ENCODE measurements at places on chromosomes 5 and 9.

GRCh38 chr5:149913436-149914419 lies 30.9 kb downstream of the PDE6A start:
- no peak for DNase-seq

DNA sequence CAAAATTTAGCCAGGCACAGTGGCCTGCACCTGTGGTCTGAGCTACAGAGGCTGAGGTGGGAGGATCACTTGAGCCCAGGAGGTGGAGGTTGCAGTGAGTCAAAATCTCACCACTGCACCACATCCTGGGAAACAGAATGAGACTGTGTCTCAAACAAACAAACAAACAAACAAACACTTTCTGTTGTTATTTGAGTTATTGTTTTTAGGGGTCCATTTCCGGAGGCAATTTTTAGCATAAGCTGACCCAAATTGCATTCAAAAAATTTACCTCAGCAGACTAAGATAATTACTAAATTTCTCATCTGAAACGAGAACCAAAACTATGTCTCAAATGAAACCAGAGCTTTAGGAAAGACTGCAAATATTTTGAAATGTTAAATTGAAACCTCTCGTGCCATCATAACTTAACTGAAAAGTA lies 1485.1 kb downstream of the EFNA5 start:
- DNase-seq: no peak

- no peak for DNase-seq
Observed at GRCh38 chr5:78308703-78309102, 14.2 kb upstream of the AP3B1 start.

DNA sequence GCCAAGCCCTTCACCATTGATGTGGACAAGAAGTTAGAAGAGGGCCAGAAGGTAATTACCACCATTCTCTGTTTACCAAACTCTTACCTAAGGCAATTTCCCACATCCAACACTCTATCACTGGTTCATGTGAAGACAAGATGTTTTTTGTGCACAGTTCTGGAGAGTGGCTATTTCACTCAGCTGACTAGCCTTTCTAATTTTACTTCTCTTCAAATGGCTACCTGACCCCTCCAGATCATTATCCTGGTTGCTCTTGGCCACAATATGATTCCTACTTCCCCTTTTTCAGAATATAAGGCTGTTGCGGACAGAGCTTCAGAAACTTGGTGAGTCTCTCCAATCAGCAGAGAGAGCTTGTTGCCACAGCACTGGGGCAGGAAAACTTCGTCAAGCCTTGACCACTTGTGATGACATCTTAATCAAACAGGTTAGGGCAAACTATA lies 7.1 kb downstream of the KIF20A start:
- DNase-seq: peak; percentile 3

DNA sequence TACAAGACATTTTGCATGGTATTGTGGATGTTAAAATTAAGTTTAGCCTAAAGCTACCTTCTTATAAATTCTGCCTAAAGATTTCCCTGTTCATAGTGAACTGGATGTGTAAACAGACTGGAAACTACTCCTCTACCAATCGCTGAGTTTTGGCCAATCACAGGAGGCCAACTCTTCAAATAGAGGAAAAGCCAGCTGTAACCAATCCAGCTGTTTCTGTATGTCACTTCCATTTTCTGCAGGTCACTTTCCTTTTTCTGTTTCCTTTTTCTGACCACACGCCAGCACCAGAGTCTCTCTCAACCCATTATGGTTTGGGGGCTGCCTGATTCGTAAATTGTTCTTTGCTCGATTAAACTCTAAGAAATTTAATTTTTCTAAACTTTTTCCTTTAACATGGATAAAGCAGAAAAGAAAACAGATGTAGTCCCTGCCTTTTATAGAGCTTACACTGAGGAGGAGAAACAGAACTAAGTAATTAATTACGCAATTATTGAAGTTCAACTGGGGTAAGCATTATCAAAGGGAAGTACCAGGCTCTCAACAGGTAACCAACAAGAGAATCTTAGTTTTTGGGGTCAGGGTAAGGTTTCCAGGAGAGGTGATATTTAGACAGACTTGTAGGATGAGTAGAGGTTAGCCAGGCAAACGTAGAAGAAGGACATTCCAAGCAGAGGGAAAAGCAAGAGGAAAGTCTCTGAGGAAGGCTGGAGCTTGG lies 27.7 kb downstream of the RANBP3L start:
- DNase-seq: peak; percentile 44

DNA sequence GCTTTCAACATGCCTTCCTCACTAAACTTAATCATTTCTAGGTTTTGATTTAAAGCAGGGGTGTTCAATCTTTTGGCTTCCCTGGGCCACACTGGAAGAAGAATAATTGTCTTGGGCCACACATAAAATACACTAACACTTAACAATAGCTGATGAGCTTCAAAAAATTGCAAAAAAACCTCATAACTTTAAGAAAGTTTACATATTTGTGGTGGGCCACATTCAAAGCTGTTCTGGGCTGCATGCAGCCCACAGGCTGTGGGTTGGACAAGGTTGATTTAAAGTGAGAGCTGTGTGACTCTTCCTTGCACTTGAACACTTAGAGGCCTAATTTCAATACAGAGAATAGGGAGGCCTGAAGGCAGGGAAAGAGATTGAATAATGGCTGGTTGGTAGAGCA lies 598.3 kb downstream of the EFNA5 start:
- DNase-seq: no peak

GRCh38 chr5:9062873-9063272 lies 483.0 kb downstream of the SEMA5A start:
- no peak for DNase-seq

DNA sequence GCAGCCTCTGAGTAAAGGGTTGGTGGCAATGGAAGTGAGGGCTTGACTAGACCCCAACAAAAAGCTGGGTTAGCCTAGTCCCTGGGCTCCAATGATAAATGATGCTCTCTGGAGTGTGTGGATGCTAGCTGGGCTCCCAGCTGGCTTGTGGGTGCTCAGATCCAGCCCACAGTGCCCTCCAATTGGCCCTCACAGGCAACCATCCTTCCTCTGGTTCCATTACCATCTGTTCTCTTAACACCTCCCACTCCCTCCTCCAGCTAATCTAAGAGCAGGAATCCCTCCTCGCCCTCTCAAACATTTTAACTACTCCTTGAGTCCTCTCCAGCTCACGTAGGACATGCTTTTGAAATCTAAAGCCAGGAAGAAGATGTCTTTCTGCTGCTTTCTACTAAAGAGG lies 25.2 kb upstream of the FRMD3 start:
- no peak for DNase-seq

- DNase-seq: no peak
Observed at GRCh38 chr5:123089914-123090660, 1.0 kb downstream of the PRDM6 start.

- DNase-seq: no peak
Observed at GRCh38 chr5:107391787-107392186, 278.9 kb downstream of the EFNA5 start.

- DNase-seq: no peak
Observed at GRCh38 chr9:113734826-113735225, 141.3 kb upstream of the ZNF618 start.

DNA sequence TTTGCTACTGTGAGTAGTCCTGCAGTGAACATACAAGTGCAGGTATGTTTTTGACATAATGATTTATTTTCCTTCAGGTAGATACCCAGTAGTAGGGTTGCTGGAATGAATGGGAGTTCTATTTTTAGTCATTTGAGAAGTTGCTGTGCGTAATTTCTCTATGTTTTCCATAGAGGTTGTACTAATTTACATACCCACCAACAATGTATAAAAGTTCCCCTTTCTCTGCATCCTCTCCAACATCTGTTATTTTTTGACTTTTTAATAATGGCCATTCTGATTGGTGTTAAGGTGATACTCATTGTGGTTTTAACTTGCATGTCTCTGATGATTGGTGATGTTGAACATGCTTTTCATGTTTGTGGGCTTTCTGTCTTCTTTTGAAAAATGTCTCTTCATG lies 64.7 kb upstream of the CTSL start:
- DNase-seq: no peak

All from inflammatory macrophage (primary cell).